ENCODE measurements at places on chromosomes 1 and 21. TPM values are rescaled to one million over a fixed set of nuclear protein-coding genes. Genes with fewer than 3 reads are reported as not detected.

NFASC gene
- total RNA-seq, result 0.10 TPM

SLC25A34 gene
- 1.9 TPM for total RNA-seq

MROH9 gene
- total RNA-seq, result not detected

LAX1 gene
- total RNA-seq, result 22.7 TPM

TDRD5 gene
- total RNA-seq, result not detected

RXFP4 gene
- total RNA-seq, result not detected

COL11A1 gene
- total RNA-seq, result not detected

BARHL2 gene
- total RNA-seq, result not detected

ELF3 gene
- 0.38 TPM for total RNA-seq

TTC22 gene
- total RNA-seq, result 19.8 TPM

SPATA45 gene
- not detected for total RNA-seq

C2CD4D gene
- total RNA-seq, result 3.7 TPM

CNR2 gene
- total RNA-seq, result 0.08 TPM

AGBL4 gene
- not detected for total RNA-seq

SERINC2 gene
- total RNA-seq, result 0.13 TPM

SEMA4A gene
- 21.5 TPM for total RNA-seq

PINK1 gene
- 6.6 TPM for total RNA-seq

CD84 gene
- 23.3 TPM for total RNA-seq

PTPN7 gene
- 228 TPM for total RNA-seq

ANGPTL3 gene
- total RNA-seq, result not detected

BPNT1 gene
- total RNA-seq, result 19.1 TPM

SPRR2A gene
- not detected for total RNA-seq

INKA2 gene
- total RNA-seq, result 2.8 TPM

ITLN2 gene
- not detected for total RNA-seq

Measured in activated CD4-positive, alpha-beta memory T cell treated with anti-CD3 and anti-CD28 coated beads, Interleukin-2, amount 10 ng/mL, durations not matched to agents 7 days and 5 days (primary cell).